NCI-H1694 treated with DMSO at 0.1 percent for 48 hours (cell line): ENCODE measurements at places on chromosomes 1 and 21.
A peak's percentile ranks its signal among the peaks of the same experiment; 100 is the strongest.

GRCh38 chr1:24915816-24916602, 14.1 kb downstream of the RUNX3 start:
- no peak for DNase-seq

DNA sequence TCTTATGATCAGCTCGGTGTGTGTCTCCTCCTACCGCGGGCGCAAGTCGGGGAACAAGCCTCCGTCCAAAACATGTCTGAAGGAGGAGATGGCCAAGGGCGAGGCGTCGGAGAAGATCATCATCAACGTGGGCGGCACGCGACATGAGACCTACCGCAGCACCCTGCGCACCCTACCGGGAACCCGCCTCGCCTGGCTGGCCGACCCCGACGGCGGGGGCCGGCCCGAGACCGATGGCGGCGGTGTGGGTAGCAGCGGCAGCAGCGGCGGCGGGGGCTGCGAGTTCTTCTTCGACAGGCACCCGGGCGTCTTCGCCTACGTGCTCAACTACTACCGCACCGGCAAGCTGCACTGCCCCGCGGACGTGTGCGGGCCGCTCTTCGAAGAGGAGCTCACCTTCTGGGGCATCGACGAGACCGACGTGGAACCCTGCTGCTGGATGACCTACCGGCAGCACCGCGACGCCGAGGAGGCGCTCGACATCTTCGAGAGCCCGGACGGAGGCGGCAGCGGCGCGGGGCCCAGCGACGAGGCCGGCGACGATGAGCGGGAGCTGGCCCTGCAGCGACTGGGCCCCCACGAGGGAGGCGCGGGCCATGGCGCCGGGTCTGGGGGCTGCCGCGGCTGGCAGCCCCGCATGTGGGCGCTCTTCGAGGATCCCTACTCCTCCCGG, 1.5 kb downstream of the KCNC4 start:
- DNase-seq, result no peak

DNA sequence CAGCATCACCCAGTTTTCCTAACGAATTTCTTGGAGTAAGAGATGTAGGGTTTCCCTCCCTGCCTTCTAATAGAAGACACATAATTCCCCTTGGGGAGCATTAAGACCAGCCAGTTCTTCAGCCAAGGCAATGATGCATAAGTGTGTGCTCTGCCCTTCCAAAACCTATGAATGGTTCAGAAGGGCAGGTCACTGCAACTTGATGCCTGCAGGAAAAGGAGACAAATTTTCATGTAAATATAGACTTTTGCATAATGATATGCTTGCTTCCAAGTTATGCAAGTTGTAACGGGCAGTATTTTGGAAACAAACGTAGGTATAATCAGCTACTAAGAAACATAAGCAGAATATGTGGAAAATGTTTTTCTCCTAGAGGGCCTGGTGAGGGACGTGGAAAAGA, 31.6 kb downstream of the PTGS2 start:
- DNase-seq, result no peak

GRCh38 chr1:197868751-197869489, 33.5 kb upstream of the C1orf53 start:
- peak; percentile 72 for DNase-seq

GRCh38 chr1:40317394-40318074, 448 bp upstream of the COL9A2 start:
- no peak for DNase-seq

DNA sequence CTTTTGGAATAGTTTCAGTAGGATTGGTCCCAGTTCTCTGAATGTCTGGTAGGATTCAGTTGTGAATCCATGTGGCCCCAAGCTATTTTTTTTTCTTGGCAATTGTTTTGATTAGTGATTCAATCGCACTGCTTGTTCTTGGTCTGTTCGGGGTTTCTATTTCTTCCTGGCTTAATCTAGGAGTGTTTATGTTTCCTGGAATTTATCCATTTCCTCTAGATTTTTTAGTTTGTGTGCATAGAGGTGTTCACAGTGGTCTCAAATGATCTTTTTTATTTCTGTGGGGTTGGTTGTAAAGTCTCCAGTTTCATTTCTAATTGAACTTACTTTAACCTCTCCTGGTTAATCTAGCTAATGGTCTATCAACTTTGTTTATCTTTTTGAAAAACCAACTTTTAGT, 117.6 kb downstream of the NME7 start:
- DNase-seq, result no peak

DNA sequence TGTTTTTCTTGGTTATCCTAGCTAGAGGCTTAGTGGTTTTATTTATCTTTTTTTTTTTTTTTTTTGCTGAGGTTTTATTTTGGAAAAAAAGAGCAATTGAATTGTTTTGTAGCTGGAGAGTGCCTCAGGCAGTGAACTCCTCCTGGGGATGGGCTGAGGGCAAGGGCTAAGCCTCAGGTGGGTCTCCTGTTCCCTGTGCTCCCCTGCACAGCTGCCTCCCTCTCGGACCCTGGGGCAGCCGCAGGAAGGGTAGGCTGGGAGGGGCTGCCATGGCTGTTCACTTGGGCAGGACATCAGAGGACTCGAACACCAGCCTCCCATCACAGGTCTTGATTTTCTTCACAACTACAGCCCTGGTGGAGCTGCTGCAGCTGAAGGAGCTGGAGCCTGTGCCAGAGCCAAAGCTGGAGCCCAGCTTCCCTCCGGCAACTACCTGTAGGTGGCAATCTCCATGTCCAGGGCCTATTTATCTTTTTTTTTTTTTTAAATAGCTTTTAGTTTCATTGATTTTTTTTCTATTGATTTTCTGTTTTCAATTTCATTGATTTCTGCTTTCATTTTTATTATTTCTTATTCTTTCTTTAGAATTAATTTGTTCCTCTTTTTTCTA, 28.9 kb downstream of the LEPR start:
- DNase-seq, result no peak

GRCh38 chr1:21875621-21876063, 61.5 kb downstream of the HSPG2 start:
- no peak for DNase-seq

DNA sequence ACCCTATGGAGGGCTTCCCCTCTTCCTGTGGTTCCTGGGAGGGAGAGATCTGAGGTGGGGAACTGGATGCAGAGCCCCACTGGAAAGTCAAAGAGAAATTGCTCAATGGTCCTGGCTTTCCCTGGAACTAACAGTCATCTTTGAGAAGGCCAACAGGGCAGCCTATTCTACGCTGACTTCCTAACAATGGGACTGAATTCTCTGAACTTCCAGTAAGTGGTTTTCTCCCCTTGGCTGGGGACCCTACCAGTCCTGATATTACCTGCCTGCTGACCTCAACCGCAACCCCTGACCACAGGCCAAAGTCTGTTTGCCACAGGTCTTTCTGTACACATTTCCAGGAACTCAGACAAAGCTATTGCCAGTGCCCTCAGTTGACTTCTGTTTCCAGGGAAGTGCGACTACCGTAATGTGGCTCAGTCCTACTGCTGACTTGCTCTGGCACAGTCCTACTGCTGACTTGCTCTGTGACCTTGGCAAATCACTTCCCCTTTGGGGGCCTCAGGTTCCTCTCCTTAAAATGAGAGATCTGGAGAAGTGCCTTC, 55.3 kb downstream of the C8B start:
- no peak for DNase-seq

DNA sequence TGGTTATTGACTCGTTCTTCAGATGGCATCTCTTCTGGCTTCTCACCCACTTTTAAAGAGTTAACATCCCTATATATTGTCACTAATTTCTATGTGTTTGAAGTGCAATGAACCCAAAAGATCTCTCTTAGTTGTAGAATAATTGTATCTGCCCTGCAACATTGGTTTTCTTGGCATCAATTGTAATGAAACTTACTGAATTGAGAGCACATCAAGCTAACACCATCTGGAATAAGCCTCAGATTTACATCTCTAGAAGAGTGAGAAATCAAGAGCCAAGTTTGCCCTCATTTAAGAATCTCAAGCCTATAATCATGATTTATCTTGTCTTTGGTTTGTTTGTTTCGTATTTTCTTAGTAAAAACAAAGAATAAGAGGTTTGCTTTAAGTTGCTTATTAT, 372.6 kb upstream of the LRRC7 start:
- no peak for DNase-seq

DNA sequence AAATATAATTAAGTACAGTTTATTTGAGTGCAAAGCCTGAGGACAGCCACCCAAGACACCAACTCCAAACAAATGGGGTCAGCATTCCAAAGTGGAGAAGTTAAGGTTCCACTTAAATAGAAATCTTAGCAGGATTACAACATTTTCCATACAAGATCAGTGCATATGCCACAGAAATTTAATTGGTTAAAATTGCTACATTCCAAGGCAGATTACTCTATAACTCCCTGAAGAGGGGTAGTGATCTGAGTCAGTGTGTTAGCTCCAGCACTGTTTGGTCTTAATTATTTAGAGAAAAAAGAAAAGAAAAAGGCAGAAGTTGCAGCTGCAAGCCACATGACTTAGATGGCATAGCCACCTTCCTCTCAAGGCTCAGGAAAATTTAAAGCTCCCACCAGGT, 297.5 kb downstream of the HHIPL2 start:
- DNase-seq, result no peak

GRCh38 chr1:118842452-118843201, 145.5 kb downstream of the TBX15 start:
- no peak for DNase-seq

DNA sequence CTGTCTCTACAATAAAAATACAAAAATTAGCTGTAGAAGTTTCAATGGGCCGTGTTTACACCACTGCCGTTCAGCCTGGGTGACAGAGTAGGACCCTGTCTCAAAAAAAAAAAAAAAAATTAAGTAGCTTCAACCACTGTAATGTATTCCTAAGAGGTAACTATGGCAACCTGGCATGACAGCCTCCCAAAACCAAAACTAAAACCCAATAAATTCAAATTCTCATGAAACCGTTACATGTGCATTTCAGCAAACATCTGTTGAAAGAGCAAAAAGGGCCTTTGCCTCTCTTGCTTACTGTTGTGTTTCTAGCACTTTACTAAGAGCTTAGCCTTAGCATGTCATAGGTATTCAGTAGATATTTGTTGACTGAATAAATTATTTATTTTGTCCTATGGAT, 33.5 kb downstream of the ODR4 start:
- no peak for DNase-seq

DNA sequence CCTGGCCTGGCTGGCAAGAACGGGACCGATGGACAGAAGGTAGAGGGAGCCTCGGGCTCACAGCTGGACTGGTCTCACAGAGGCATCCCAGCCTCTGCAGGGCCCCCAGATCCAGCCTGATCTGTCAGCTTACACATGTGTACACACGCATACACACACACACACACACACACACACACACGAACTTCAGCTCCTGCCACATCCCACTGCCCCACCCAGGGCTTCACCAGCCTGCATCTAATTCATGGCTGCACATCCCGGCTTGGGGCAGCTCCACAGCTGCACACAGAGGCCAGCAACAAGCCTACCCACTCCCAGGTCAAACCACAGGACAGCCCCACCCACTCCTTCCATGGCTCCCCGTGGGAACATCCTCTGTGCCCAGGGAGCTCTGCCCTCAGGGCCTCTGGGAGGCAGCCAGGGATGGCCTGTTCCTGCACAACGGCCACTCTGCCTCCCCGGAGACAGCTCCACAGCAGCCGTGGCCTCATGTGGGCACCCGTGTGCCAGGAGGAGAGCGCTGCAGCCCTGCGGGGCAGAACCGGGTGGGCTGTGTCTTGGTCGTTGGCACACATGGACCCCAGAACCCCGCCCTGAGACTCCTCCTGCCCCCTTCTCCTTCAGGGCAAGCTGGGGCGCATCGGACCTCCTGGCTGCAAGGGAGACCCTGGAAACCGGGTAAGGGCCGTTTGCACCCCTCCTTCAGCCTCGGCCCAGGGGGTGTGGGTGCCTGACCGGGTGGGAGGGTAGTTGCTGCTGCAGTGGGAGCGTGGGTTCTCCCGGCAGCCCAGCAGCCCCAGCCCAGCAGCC, 19.1 kb downstream of the COL6A2 start:
- DNase-seq, result no peak

DNA sequence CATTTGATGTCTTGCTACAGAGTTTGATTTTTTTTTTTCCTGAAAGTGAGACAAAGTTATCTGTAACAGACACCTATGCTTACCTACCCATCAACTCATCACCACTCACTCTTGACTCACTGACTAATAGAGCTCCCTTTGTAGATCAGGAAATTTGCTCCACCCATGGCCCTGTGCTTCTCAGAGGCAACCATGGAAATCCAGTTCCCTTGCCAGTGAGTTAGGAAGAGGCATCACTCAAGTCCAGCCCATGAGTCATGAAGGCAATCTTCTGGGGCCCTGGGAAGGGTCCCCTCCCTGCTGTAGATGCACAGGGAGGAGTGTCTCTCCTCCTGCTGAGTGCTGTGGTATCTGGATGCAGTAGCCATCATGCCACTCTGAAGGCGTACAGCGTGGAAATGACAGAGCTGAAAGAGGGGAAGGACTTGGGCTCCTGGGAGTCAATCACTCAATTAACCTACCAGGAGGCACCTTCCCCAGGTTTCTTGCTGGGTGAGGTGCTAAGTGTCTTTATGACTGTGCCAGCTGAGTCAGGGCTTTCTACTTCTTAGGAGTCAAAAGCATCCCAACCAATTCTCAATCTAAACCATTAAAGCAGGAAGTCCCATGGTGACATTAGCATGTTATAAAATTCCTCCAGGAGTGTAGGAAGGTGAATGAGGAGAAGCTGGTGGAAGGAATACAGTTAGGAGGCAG, 56.1 kb downstream of the DNTTIP2 start:
- DNase-seq, result no peak

DNA sequence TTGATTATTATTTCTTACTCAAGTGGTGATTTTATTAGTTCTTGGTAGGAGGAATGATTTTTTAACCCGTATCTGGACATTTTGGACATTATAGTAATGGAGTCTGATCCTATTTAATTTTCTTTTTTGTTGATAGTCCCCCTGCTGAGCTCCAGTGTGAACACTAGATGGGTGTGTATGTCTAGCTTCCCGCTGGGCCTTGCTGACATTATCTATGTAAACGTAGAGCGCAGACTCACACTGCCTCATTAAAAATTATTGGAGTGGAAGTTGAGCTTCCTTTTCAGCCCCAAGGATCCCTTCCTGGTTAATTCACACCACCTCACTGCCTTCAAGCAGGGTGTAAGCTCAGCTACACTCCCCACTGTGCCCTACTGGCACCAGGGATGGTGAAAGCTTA, 467.6 kb upstream of the PKN2 start:
- DNase-seq, result no peak

- DNase-seq, result no peak
Observed at GRCh38 chr21:37636152-37636860, 269.7 kb downstream of the DYRK1A start.

GRCh38 chr1:118186026-118186425, 998 bp upstream of the SPAG17 start:
- DNase-seq, result no peak

- DNase-seq, result no peak
Observed at GRCh38 chr1:177600321-177600720, 369.5 kb downstream of the SEC16B start.

GRCh38 chr1:9315411-9316079, 22.9 kb downstream of the SPSB1 start:
- no peak for DNase-seq

GRCh38 chr1:107003972-107004371, 52.5 kb upstream of the PRMT6 start:
- no peak for DNase-seq
